ENCODE measurements at places on chromosomes 7 and 10.

- no peak for DNase-seq
These were observed 720 bp downstream of the SNCG start for GRCh38 chr10:86958901-86959736.

- no peak for DNase-seq
These were observed 143.0 kb downstream of the BUB3 start for GRCh38 chr10:123297175-123297574.

- DNase-seq, result no peak
These were observed 167.8 kb downstream of the CCDC71L start for GRCh38 chr7:106493041-106493731.

DNA sequence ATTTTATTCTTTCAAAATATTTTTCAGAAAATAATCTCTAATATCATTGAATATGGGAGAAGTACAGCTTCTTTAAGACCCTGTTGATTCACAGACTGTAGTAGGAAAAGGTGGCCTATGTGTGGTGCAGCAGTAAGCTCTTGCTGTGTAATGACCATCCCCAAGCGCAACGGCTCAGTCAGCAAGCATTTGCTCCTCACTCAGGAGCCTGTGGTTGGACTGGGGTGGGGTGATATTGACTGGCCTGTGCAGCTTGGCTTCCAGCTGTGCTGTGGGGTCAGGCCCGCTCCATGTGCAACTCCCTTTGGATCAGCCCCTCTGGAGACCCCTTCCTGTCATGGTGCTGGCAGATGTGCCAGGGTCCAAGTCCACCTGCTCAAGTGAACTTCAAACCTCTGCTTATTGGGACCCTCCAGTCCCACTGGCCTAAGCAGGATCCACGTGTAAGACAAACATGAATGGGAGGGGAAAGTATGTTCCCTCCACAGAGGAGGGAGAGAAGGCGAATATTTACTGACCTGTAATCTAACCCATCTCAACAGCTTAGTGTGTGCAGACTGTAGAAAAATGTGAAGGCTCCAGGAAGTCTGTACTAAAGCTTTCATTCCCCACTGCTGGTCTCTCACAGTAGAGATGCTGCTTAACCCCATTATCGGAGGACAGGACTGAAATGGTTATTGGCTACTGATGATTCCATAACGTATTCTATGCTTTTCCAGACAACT lies 239.7 kb downstream of the WDR37 start:
- no peak for DNase-seq

GRCh38 chr7:46011059-46011458 lies 90.0 kb upstream of the IGFBP3 start:
- DNase-seq, result no peak

DNA sequence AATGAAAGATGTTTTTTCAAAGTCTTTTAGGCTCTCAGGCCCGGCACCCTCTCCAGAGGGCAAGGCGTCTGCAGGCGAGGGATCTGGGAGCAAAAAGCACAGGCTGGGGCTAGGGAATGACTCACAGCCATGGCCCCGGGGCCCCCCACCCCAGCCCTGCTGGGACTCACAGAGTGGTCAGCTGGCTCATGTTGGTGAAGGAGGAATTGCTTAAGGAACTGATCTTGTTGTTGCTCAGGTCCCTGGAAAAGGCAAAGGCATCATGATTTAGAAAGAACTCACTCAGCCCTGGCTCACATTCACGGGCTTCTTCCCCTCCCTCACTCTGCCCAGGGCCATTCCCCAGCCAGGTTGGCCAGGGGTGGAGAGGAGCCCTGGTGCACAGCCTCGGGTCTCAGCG lies 151.5 kb downstream of the SLIT1 start:
- no peak for DNase-seq

DNA sequence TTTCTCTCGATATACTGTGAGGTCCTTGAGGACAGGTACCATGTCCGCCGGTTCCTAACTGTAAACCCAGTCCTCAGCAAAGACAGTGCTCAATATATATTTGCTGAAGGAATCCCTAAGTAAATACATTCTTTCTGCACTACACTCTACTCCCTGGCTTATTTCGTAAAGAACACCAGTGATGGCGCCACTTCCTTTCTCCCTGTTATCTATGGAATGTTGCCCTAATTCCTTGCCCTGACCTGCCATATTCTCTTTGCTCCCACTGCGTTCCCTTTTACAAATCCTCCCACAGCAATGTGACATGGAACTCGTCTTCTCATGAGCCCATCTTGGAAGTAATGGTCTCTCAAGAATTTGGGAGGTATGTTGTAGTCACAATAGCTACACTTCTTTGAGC lies 507.4 kb upstream of the COBL start:
- DNase-seq, result no peak

All from NCI-H524 (cell line).